Chondrocyte (in vitro differentiated cells): ENCODE measurements at places on chromosomes 5 and 9. TPM values are rescaled to one million over a fixed set of nuclear protein-coding genes. Genes with fewer than 3 reads are reported as not detected.

DNA sequence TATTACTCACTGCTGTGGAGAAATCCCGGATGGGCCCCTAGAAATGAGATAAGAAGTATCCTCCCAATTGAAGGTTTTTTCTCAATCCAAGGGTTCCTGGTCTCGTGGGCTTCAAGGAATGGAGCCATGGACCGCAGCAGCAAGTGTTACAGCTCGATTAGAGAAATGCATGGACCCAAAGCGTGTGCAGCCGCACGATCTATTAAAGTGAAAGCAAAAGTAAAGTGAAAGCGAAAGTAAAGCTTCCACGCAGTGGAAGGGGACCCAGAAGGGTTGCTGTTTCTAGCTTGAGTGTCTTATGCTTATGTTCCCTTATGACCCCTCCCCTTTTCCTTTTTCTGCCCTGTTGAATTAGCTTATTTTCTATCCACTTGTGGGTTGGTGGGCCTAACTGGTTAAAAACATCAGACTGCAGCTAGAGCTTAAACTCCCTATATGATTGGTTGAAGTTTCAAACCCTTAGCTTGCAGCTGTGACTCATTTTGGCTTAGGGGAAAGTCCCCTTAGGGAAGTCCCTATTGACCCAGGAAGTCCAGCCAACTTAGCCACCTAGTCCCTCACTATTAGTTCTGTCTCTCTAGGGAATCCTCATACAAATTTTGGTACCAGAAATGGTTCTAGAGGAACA is 1111.8 kb downstream of the TAF11L14 start:
- no peaks in the 10 kb centered on the region for H3K4me1 ChIP-seq
- DNase-seq, result no peak
- H3K27ac ChIP-seq, result no peak overlapping the region
- H3K4me3 ChIP-seq, result no peak overlapping the region
- no peaks in the 10 kb centered on the region for H3K27me3 ChIP-seq

DNA sequence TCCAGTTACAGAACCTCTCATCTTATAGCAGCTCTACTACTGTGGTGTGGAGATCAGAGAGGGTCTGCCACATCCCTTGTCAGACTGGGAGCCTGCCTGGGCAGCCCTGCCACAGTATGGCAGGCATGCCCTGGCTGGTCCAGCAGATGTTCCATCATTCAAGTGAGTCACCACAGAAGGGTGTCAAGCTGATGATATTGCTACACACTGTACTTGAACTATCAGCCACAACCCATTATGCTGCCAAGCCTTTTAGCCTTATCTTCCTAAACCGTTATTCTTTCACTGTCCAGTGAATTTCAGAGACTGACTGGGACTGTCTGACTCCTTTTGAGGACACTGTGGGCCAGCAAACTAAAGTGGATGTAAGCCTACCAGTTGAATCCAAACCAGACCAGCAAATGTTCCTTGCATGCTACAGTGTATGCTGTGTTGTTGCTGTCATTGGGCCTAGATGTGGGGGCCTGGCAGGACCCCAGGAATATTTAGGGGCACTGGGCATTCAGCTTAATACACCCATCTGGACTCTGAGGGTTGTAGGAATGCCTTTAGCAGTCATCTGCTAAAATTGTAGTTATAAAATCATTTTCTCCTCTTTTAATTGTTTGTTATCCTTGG is 202.6 kb downstream of the NR3C1 start:
- peaks cover 16% of the 10 kb centered on the region for H3K4me1 ChIP-seq
- H3K27me3 ChIP-seq, result no peaks in the 10 kb centered on the region
- H3K36me3 ChIP-seq, result peaks cover 5% of the 10 kb centered on the region
- no peak overlapping the region for H3K27ac ChIP-seq

- no peaks in the 10 kb centered on the region for H3K36me3 ChIP-seq
- DNase-seq, result no peak
- H3K4me1 ChIP-seq, result peaks cover 20% of the 10 kb centered on the region
- peak overlapping the region; percentile 93 for H3K27ac ChIP-seq
- no peaks in the 10 kb centered on the region for H3K27me3 ChIP-seq
- H3K4me3 ChIP-seq, result peak overlapping the region; percentile 57
Observed at GRCh38 chr5:160175438-160176218, 53.7 kb upstream of the FABP6 start.

DNA sequence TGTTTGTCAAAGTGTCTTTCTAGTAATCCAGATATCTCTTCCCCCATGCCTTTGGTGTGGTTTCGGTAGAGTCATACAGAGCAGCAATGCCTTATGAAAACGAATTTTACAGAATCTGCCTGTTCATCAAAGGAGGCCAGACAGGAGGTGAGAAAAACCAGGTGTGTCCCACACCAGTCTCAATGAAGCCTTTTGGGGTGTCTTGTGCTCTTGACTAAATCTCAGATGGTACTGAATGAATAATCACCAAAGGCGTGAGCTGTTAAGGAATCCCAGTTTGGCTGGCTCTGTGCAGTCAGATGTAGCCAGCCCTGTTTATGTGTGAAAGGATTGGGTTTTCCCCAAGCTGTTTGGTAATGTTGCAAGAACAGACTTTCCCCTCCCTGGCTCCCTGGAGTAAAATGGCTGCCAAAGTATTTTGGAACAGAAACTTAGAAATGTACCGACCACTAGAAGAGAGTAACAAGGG is 70.8 kb upstream of the CDKN2B start:
- peaks cover 35% of the 10 kb centered on the region for H3K4me1 ChIP-seq
- H3K27ac ChIP-seq, result no peak overlapping the region

DNA sequence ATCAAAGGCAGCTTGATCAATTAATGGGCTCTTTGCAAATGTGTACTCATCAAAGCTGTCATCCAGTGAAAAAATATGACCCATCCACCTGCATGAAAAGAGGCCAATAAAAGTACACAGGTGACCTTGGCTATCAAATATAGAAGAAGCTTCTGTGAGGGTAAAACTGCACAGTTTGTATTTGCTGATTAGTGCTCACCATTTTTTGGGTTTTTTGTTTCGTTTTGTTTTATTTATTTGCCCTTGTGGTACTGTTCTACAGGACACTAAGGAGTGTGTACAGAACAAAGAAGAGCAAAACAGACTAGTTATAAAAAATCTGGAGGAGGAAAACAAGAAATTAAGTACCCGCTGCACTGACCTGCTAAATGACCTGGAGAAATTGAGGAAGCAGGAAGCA is 101.3 kb downstream of the CNTLN start:
- H3K4me3 ChIP-seq, result no peak overlapping the region
- peaks cover 14% of the 10 kb centered on the region for H3K4me1 ChIP-seq
- H3K27ac ChIP-seq, result no peak overlapping the region
- DNase-seq, result no peak
- H3K27me3 ChIP-seq, result no peaks in the 10 kb centered on the region

DNA sequence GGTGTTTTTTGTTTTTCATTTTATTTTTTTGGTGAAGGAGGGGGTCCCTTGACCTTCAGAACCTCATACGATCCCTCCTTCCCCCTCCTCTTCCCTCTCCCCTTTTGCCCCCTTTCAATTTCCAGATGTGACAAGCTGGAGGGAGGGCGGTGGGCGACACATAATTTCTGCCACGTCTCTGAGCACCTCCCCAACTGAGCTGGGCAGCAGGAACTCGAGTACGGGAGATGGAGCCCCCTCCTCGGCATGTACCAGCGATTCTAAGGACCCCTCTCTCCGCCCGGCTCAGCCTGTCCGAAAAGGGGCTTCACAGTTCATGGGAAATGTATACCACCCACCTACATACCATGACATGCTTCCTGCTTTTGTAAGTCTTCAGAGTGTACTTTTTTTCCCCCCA is 52.4 kb downstream of the PRRC2B start:
- no peaks in the 10 kb centered on the region for H3K27me3 ChIP-seq
- peak; percentile 35 for DNase-seq
- H3K4me3 ChIP-seq, result no peak overlapping the region
- H3K27ac ChIP-seq, result no peak overlapping the region
- H3K36me3 ChIP-seq, result peaks cover 44% of the 10 kb centered on the region
- H3K4me1 ChIP-seq, result no peaks in the 10 kb centered on the region

DNA sequence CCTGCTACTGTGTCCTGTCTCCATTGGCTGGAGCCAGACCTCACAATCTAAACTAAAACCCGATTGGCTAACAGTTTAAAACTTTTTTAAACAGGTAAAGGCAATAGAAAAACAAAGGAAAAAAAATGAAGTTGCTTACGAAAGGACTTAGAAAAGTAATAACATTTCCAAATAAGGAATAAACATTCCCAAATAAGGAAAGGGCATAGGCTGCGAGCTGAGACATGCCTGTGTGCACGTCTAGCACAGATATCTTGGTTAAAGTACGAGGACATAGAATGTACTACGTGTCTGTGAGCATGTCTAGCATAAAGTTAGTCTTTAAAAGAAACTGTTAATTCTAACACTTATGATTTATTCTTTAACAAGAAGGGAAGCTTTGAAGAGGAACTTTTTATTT is 15.3 kb upstream of the FAM120A start:
- H3K27ac ChIP-seq, result no peak overlapping the region
- H3K27me3 ChIP-seq, result no peaks in the 10 kb centered on the region
- DNase-seq, result no peak
- peaks cover 3% of the 10 kb centered on the region for H3K4me1 ChIP-seq
- no peak overlapping the region for H3K4me3 ChIP-seq

- H3K4me1 ChIP-seq, result peaks cover 5% of the 10 kb centered on the region
- H3K36me3 ChIP-seq, result no peaks in the 10 kb centered on the region
- H3K4me3 ChIP-seq, result no peak overlapping the region
- no peak overlapping the region for H3K27ac ChIP-seq
- peaks cover 6% of the 10 kb centered on the region for H3K27me3 ChIP-seq
Observed at GRCh38 chr5:137610598-137610997, 111.5 kb upstream of the SPOCK1 start.

- H3K27me3 ChIP-seq, result no peaks in the 10 kb centered on the region
- H3K4me1 ChIP-seq, result peaks cover 39% of the 10 kb centered on the region
- peak overlapping the region; percentile 73 for H3K27ac ChIP-seq
- no peak for DNase-seq
- H3K4me3 ChIP-seq, result no peak overlapping the region
Observed at GRCh38 chr5:10528056-10528816, 35.6 kb upstream of the ANKRD33B start.

DNA sequence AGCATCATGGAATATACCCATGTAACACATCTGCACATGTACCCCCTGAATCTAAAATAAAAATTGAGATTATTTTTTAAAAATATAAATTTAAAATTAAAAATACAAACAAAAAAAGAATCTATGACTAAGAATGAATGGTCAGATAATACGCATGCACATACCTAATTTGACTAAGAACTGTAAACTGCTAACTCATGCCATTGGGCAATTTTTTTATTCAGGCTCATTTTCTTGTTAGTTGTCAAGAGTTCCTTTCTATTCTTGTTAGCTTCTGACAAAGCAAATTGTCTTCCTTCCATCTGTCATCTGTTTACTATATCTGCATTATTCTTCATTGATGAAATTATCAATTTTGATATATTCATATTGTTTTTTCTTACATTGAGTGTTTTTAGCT is 69.5 kb upstream of the HAND1 start:
- H3K36me3 ChIP-seq, result no peaks in the 10 kb centered on the region
- no peak overlapping the region for H3K4me3 ChIP-seq
- no peaks in the 10 kb centered on the region for H3K4me1 ChIP-seq
- DNase-seq, result no peak

DNA sequence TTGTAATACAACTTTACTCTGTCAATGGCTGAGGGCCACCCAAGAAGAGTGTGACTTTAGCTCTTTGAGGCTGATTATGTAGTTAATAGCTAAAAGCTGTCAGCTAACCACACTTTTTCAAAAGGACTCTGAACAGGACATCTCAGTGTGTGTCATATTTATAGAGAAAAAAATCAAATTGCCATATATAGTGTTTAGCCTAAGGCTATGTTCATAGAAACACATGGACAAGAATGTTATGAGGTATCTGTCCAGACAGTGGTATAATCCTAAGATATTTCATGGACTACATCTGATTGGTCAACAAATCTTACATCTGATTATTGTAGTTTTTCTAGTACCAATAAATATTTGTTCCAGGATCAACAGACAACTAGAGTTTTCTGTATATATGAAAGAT is 42.1 kb upstream of the CDH18 start:
- DNase-seq, result no peak
- H3K27me3 ChIP-seq, result peaks cover 1% of the 10 kb centered on the region
- H3K27ac ChIP-seq, result no peak overlapping the region
- no peaks in the 10 kb centered on the region for H3K4me1 ChIP-seq
- H3K4me3 ChIP-seq, result no peak overlapping the region

GRCh38 chr5:9428272-9428671 is 117.6 kb downstream of the SEMA5A start:
- H3K27me3 ChIP-seq, result no peaks in the 10 kb centered on the region
- no peak overlapping the region for H3K4me3 ChIP-seq
- H3K27ac ChIP-seq, result no peak overlapping the region
- H3K36me3 ChIP-seq, result peaks cover 12% of the 10 kb centered on the region
- H3K4me1 ChIP-seq, result peaks cover 28% of the 10 kb centered on the region

GRCh38 chr5:104702212-104702611 is 1139.6 kb upstream of the NUDT12 start:
- H3K27me3 ChIP-seq, result no peaks in the 10 kb centered on the region
- H3K36me3 ChIP-seq, result peaks cover 8% of the 10 kb centered on the region
- H3K27ac ChIP-seq, result no peak overlapping the region
- no peak for DNase-seq

GRCh38 chr9:90086101-90086511 is 481.3 kb downstream of the GADD45G start:
- H3K27me3 ChIP-seq, result peaks cover 22% of the 10 kb centered on the region
- H3K36me3 ChIP-seq, result no peaks in the 10 kb centered on the region
- H3K4me1 ChIP-seq, result no peaks in the 10 kb centered on the region
- H3K27ac ChIP-seq, result no peak overlapping the region
- no peak for DNase-seq

- H3K4me3 ChIP-seq, result no peak overlapping the region
- no peaks in the 10 kb centered on the region for H3K27me3 ChIP-seq
- peaks cover 14% of the 10 kb centered on the region for H3K4me1 ChIP-seq
- no peaks in the 10 kb centered on the region for H3K36me3 ChIP-seq
- no peak overlapping the region for H3K27ac ChIP-seq
Observed at GRCh38 chr5:170551076-170551475, 47.3 kb downstream of the KCNIP1 start.

GRCh38 chr5:72558383-72558782 is 51.2 kb upstream of the ZNF366 start:
- no peak overlapping the region for H3K27ac ChIP-seq
- H3K4me1 ChIP-seq, result peaks cover 17% of the 10 kb centered on the region
- no peaks in the 10 kb centered on the region for H3K27me3 ChIP-seq

TMEM232 gene
- total RNA-seq, result 1.8 to 3.8 TPM (median 2.3 TPM) in 3 replicates

WNK2 gene
- 0.44 to 3.3 TPM (median 2.3 TPM) in 3 replicates for total RNA-seq

MSMP gene
- total RNA-seq, result not detected in 3 replicates

FBP1 gene
- not detected in 3 replicates for total RNA-seq

RNF183 gene
- not detected in 3 replicates for total RNA-seq

TTC23L gene
- total RNA-seq, result 1.0 TPM in 1 of 3 replicates, not detected in the others

FREM1 gene
- total RNA-seq, result 1.7 to 3.6 TPM (median 2.2 TPM) in 3 replicates

PTBP3 gene
- total RNA-seq, result 43.6 to 56.7 TPM (median 55.1 TPM) in 3 replicates

LCN2 gene
- not detected in 3 replicates for total RNA-seq

MED10 gene
- 25.1 to 34.9 TPM (median 34.6 TPM) in 3 replicates for total RNA-seq
